ENCODE measurements at places on chromosomes 11 and 22.

- no peak for DNase-seq
Measured at GRCh38 chr22:20055144-20055543, 24.9 kb upstream of the DGCR8 start.

- DNase-seq = peak; percentile 33
Measured at GRCh38 chr22:42648368-42649245, 585 bp downstream of the CYB5R3 start.

- no peak for DNase-seq
Measured at GRCh38 chr11:77619576-77620198, 17.9 kb downstream of the CLNS1A start.

DNA sequence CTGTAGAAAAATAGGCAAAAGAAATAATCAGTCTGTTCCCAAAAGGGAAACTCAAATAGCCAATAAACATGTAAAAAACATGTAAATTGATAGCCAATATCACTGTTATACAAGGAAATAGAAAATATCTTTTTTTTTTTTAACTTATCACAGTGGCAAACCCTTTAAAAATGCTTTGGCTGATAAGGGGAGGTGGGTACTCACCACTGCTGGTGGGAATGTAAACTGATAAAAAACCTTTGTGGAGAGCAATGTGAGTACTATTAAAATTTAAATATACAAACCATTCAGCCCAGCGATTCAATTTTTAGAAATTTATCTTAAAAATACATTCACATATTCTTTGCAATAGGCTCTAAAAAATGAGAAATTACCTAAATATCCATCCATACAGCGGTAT, 3.6 kb downstream of the RPUSD4 start:
- DNase-seq = no peak

GRCh38 chr22:23137905-23138561, 3.8 kb downstream of the RSPH14 start:
- DNase-seq = peak; percentile 73

All from CD4-positive, alpha-beta T cell treated with Interferon gamma for 1 hour (primary cell).